ENCODE measurements at places on chromosomes 3 and 15.
A peak's percentile ranks its signal among the peaks of the same experiment; 100 is the strongest.

GRCh38 chr3:10463533-10464434 lies 41.6 kb downstream of the ATP2B2 start:
- DNase-seq: no peak

GRCh38 chr3:141738891-141739363 lies 829 bp downstream of the RNF7 start:
- DNase-seq: peak; percentile 41

DNA sequence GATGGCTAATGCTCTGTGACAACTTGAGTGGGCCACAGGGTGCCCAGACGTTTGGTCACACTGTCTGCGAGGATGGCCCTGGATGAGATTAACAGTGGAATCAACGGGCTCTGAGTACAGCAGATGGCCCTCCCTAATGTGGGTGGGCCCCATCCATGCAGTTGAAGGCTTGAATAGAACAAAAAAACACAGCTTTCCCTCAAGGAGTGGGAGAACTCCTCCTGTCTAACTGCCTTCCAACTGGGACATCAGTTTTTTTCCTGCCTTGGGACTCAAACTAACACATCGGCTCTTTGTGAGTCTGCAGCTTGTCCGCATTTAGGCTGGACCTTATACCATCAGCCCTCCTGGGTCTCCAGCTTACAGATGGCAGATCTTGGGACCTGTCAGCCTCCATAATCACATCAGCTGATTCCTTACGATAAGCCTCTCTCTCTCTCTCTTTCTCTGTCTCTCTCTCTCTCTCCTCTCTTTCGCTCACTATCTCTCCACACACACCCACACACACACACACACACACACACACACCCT lies 20.8 kb downstream of the FAM174B start:
- no peak for DNase-seq

GRCh38 chr15:38672814-38673670 lies 108.4 kb upstream of the RASGRP1 start:
- peak; percentile 25 for DNase-seq

DNA sequence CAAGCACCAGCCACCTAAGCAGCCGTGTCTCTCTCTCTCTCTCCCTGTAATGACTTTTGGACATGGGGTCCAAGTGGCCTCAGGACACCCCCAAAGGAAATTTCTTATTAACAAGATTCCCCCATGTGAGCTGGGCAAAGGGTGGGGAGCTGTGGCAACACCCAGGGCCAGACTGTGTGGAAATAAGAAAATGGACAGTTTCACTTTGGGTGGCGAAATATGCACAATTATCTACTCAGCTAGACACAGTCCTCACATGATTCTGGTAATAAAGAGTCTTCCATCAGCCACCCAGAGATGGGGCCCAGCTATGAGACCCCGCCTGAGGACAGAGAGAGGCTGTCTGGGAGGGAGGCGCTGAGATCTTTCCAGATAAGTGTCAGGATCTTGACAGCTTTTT lies 96.8 kb upstream of the TPM1 start:
- DNase-seq: peak; percentile 39

- no peak for DNase-seq
Observed at GRCh38 chr15:99738021-99738847, 5.0 kb upstream of the LYSMD4 start.

DNA sequence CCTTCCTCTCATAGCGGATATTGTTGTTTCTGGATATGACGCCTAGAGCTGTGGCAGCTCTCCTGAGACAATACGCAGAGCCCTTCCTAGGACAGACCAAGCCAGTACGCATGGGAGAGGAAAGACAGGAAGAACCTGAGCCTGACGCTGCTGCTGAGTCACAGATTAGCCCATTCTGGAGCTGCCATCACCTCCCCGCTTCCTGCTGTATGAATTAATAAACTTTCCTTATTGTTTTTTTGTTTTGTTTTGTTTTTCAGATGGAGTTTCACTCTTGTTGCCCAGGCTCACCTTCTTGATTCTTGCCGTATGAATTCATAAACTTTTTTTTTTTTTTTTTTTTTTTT lies 67.0 kb downstream of the PPCDC start:
- DNase-seq: peak; percentile 69

DNA sequence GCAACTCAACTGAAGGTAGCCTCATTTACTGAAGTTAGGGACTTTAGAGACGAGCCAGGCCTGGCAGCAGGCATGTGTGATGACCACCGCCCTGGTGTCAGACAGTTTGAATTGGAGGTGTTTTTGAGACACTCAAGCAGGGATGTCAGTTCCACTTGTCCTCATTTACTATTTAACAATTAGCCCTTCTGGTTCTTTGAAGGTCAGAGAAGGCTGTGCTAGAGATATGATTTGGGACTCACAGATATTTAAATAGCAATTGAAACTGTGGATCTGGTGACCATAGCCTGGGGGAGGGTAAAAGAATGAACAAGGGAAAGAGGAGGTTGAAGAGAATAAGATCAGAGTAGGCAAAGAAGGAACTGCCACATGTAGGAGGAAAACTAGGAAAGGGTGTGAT lies 74.6 kb downstream of the REC114 start:
- DNase-seq: peak; percentile 22

DNA sequence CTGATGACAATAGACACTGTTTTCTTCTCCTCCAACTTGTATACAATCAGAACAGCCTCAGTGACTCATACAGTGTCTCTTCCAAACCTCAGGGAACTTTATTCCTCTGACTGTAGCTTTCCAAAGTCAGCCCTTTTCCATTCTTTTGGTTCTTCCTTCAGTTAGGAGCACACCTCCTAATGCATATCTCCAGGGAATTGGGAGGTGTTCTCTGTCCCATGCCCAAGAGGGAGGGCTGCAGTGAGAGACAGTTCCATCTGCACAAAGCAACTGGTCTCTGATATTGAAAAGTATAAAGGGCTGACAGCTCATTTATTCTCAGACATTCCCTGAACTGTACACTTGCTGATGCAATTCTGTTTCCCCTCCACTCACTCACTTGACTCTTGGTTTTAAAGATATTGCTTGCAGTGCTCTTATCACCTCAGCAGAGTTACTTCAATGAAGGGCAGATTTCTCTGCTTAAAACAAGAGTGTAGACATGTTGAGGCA lies 337.8 kb upstream of the TBC1D5 start:
- DNase-seq: no peak

- DNase-seq: peak; percentile 59
Observed at GRCh38 chr15:90141646-90142045, 39.4 kb upstream of the IDH2 start.

DNA sequence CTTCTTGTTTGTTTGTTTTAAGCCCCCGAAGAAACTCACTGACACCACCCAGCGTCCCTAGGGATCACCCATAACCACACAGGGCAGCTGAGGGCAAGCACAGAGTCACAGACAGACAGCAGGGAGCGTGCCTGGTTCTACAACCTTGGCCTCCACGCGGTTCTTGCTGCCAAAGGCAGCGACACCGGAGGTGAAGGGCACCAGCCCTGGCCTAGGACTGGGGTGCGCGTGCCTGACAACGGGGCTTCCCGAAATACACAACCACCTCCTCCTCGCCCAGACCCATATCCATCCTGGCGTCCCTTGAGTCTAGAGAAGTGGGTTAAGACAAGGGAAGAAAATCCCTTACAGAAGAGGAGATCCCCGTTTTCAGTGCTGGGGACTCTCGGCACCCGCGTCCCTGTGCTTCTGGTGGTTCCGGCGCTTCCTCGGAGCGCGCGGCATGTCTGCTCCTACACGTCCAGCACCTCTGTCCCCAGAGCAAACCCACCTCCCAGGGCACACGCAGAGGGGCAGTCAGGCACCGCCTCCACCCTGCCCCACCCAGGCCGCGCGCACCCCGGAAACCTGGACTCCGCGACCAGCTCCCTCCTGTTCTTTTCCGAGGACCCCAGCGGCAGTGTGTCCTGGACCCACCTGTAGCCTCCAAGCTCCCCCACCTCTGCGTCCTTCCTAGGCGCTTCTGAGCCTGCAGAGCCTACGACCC lies 911 bp downstream of the RFTN1 start:
- DNase-seq: peak; percentile 63

- no peak for DNase-seq
Observed at GRCh38 chr3:195802795-195803194, 8.9 kb downstream of the MUC4 start.

DNA sequence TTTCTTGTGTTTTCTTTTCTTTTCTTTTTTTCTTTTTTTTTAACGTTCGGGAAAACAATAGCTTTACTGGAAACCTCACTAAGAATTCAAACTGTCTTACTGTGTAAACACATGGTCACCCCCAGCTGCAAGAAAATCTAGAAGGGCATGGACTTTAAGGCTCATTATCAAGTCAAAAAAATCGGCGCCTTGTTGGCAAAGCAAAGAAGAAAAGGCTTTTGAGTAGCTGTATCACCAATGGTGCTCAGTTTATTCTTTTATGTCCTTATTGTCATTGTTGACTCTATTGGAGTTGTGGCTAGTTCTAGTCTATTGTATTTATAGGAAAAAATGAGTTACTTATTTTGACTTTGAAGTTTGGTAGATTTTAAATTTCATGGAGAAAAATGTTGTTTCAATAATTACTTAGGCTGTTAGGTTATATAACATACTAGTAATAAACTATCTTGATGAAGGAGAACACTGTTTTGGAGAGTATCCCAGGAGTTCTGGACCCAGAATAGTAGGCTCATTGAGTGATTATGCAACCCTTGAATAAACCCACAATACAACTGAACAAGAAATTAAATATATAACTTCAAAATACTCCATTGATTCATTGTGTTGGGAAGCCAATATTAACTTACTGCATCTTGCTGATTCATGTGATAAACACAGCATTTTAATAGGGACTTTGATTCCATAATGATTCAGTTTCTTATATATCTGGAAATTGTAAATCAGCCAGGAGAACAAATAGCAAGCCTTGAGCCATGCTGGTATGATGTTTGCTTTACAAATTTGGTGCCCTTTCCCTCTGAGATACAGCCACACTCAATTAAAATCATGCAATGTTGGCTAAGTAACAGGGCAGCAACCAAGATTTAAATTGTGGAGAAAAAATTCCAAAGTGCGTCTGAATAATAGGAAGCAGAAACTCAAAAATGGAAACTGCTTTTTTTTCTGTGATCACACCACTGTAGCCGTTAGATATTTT lies 27.8 kb upstream of the GOLIM4 start:
- DNase-seq: no peak

DNA sequence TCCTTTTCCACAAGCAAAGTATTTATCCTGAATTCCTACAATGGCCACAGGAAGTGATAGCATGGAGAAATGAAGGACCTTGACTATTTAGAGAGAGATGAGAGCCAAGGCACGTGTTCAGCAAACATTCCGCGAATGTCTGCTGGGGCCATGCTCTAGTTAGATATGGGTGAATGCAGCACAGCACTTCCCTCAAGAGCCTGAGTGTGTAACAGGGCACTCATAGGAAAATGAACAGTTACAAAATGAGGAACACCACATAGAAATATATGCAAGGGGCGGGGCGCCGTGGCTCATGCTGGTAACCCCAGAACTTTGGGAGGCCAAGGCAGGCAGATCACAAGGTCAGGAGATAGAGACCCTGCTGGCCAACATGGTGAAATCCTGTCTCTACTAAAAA lies 406.9 kb downstream of the NR2F2 start:
- DNase-seq: peak; percentile 50

DNA sequence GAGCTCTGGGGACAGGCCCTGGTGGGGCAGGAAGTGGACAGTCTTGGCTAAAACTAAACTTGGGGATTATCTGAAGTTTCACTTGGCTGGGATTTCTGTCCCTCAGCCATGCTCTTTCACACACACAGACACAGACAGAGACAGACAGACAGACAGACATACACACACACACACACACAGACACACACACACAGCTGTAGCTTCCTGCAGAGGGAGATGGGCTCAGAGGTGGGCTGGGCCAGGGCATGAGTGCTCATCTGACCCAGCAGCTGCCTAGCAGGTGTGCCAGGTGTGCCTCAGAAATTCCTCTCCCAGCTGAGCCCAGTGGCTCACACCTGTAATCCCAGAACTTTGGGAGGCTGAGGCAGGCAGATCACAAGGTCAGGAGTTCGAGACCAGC lies 3.3 kb downstream of the RHOV start:
- no peak for DNase-seq

GRCh38 chr15:20671675-20672074 lies 130.1 kb upstream of the GOLGA6L6 start:
- no peak for DNase-seq

GRCh38 chr3:157471064-157471463 lies 32.2 kb downstream of the VEPH1 start:
- DNase-seq: no peak

- no peak for DNase-seq
Observed at GRCh38 chr3:72001758-72002157, 216.8 kb upstream of the PROK2 start.

DNA sequence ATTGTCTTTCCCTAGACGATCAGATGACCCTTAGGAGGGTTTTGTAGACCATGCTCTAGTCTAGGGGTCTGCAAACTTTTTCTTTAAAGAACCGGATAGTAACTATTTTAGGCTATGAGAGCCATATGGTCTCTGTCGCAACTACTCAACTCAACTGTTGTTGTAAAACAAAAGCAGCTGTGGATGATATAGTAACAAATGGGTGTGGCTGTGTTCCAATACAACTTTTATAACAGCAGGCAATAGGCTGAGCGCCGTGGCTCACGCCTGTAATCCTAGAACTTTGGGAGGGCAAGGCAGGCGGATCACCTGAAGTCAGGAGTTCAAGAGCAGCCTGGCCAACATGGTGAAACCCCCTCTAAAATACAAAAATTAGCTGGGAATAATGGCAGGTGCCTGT lies 6.1 kb upstream of the CMTM6 start:
- no peak for DNase-seq

- no peak for DNase-seq
Observed at GRCh38 chr3:147472846-147473245, 63.7 kb downstream of the ZIC1 start.

- DNase-seq: no peak
Observed at GRCh38 chr3:45762647-45763302, 33.6 kb downstream of the SLC6A20 start.

- DNase-seq: no peak
Observed at GRCh38 chr3:40939030-40939740, 260.1 kb upstream of the CTNNB1 start.

GRCh38 chr15:86353213-86353612 lies 273.5 kb downstream of the AGBL1 start:
- no peak for DNase-seq

- DNase-seq: no peak
Observed at GRCh38 chr3:62359531-62359930, 13.8 kb downstream of the FEZF2 start.

- no peak for DNase-seq
Observed at GRCh38 chr3:141044695-141045641, 6.2 kb upstream of the SPSB4 start.

- peak; percentile 44 for DNase-seq
Observed at GRCh38 chr15:64681424-64682024, 93.9 kb downstream of the RBPMS2 start.

DNA sequence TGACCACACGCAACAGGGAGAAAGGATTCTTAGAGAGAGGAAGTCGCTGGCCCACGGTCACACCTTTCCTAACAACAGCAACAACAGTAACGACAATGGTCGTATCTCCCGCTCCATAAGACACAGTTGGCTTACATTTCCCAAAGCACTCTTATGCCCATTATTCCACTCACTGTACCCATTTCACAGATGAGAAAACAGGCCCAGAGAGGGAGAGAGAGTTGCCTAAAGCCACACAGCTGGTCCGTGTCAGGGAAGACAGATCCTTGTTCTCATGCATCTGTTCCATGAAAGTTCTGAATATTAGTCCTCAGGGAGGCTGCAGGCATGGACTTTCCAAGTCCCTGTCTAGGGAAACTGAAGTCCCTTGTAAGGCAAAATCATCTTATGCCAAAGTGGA lies 42.0 kb upstream of the ATP2B2 start:
- DNase-seq: no peak

Measured in suppressor macrophage (primary cell).